Activated T-cell treated with anti-CD3 and anti-CD28 coated beads, Interleukin-2, amount 50 U/mL, for 48 hours (primary cell): ENCODE measurements at places on chromosomes 4 and X.

DNA sequence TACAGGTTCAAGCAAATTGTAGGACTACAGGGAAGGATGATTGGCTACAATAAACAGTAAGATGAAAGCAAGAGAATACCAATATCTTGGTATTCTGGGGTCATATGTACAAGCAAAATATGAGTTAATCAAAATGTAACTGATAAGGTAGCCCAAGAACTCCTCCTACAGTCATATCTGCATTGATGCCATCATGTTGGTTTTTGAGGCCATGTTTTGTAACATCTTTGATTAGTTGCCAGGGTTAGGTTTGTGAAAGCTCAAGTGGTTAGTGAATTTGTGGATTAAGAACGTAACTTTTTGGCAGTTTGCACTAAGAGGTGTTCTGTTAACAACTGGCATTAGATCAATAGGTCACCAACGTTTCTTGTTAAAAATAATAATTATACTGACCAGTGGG is 59.6 kb downstream of the USP9X start:
- DNase-seq = no peak

GRCh38 chr4:87624698-87625097 is 16.4 kb downstream of the DSPP start:
- no peak for DNase-seq

DNA sequence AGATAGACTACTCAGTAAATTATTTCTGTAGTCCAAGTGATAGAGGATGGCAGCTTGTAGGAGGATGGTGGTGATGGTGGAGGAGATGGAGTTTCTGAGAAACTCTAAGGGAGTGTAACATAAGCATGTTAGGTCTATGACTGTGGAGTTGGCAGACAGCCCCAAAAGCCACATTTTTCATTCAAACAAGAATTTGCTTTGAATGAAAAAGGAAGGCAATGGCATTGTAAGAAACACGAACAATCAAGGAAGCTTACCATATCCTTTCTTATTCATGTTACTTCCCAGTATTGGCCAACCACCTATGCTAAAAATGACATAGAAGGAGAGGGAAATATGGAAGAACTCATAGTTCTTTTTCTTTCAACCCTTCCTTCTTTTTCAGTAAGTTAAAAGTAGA is 18.7 kb upstream of the SEC24B start:
- DNase-seq = no peak

- DNase-seq = no peak
Observed at GRCh38 chr4:128830906-128831503, 21.5 kb downstream of the JADE1 start.

DNA sequence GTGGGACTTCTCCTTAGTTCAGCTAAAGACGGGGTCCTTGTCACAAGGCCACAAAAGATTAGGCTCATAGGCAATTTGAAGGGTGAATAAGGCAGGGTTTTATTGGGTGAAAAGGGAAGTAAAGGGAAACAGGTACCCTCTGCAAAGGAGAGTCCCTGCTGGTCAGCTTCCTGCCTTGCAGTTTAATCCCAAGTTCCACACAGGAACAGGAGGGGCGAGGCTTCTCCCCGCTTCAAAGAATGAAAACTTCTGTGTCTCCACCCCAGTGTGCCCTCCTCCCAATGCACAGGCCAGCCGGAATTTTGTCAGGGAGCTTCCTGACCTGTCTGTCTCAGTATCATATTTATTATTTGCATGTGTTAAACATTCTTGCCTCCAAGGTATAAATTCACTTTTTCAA is 37.1 kb downstream of the ITM2A start:
- no peak for DNase-seq

- DNase-seq = peak; percentile 50
Observed at GRCh38 chrX:71107762-71108360, 1.3 kb upstream of the CXorf65 start.

- no peak for DNase-seq
Observed at GRCh38 chr4:185396724-185397385, at the start of gene ANKRD37. Gene ANKRD37 (plus strand): TSS chr4:185396841. CDS start chr4:185396924, 83 bp downstream.

DNA sequence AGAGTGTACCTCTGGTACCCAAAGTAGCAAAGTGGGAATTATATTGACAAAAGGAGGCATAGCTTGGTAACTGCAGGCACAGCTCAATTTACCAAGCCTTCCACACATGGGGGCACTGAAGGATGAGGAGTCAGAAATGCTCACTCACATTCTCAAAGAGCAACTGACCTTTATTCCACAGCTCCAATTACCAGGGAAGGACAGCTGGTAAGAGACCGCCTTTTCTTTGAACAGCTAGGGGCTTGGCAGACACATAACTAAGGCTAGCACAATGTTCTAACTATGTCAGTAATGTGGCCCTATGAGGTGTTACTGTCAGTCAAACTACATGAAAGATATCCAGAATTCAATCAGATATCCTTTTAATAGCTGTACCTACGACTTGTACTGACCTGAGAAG is 20.5 kb upstream of the STS start:
- no peak for DNase-seq

- no peak for DNase-seq
Observed at GRCh38 chr4:21117541-21118180, 417.4 kb downstream of the PACRGL start.

- DNase-seq = no peak
Observed at GRCh38 chr4:36269101-36269500, 12.3 kb upstream of the DTHD1 start.

- no peak for DNase-seq
Observed at GRCh38 chr4:95476121-95476520, 72.7 kb downstream of the UNC5C start.

- no peak for DNase-seq
Observed at GRCh38 chr4:152206646-152207377, 329.1 kb downstream of the FBXW7 start.

DNA sequence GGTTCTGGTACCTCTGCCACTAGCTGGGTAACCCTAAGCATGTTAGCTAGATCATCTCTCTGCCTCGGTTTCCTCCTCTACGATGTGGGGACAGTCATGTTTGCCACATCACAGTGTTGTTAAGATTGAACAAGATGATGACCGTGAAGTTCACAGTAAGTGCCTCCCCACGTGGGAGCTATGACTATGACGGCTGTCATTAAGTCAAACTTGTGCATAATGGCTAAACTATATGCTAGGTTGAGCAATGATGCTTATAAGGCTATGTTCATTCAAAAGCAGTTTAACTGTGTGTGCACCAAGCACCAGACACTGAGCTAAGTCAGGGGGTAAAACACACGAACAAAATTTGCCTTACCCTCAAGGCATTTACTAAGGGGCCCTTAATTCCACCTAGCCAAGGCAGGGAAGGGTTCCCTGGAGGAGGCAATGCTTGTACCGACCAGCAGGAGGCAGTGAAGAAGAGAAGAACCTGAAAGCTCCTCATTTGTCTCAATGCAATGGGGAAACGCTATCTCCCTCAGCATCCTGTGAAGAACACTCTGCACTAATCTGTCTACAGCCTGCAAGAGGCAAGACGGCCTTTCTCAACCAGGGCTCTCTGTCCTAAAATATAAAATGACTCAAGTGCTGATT is 52.9 kb downstream of the MAP7D2 start:
- DNase-seq = peak; percentile 33

DNA sequence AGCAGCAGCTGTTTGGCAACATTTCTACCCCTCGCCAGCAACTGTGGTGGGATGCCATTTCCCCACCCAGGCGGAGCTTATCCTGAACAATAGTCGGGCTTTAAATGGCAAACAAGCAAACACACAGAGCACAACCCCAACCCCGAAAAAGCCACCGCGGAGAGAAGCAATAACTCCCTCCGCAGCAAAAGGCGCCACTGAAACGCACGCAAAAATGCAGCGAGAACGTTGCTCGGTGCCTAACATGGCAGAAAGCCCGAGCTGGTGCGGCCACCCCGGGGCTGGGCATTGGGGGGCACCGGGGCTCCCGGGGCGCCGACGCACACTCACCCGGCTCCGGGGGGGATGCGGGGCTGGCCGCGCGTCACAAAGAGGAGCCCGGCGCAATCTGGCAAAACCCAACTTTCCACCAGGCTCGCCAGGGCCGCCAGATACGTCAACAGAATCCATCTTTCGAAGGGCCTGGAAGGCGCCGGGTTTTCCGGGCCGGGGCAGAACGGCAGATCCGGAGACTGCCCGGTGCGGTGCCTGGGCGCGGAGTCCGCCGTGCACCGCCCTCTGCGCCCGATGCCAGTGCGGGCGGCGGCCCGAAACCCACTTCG is 818 bp downstream of the RAI2 start:
- DNase-seq = no peak

- DNase-seq = no peak
Observed at GRCh38 chr4:174993916-174994315, 75.8 kb downstream of the ADAM29 start.

GRCh38 chrX:139969286-139969685 is 4.0 kb upstream of the CXorf66 start:
- DNase-seq = no peak

GRCh38 chrX:147679356-147680005 is 232.2 kb upstream of the FMR1 start:
- no peak for DNase-seq

- DNase-seq = no peak
Observed at GRCh38 chrX:499870-500364, 113.2 kb upstream of the PPP2R3B start.

DNA sequence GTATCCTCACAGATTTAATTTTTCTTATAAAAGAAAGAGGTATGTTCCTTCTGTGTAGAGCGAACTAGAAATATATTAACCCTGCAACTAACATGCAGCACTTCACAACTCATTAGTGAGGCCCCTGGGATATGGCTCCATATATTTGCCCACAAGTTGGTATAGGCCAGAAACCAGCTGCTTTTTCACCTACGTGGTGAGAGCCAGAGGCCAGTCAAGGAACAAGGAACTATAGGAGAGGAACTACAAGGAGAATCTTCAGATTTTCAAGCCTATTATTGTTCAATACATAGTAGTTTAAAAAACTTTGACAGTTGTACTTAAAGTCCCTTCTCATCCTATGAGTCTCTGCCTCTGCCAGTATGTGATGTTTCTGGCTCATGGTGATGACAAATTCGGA is 205.9 kb downstream of the CBR4 start:
- DNase-seq = no peak

DNA sequence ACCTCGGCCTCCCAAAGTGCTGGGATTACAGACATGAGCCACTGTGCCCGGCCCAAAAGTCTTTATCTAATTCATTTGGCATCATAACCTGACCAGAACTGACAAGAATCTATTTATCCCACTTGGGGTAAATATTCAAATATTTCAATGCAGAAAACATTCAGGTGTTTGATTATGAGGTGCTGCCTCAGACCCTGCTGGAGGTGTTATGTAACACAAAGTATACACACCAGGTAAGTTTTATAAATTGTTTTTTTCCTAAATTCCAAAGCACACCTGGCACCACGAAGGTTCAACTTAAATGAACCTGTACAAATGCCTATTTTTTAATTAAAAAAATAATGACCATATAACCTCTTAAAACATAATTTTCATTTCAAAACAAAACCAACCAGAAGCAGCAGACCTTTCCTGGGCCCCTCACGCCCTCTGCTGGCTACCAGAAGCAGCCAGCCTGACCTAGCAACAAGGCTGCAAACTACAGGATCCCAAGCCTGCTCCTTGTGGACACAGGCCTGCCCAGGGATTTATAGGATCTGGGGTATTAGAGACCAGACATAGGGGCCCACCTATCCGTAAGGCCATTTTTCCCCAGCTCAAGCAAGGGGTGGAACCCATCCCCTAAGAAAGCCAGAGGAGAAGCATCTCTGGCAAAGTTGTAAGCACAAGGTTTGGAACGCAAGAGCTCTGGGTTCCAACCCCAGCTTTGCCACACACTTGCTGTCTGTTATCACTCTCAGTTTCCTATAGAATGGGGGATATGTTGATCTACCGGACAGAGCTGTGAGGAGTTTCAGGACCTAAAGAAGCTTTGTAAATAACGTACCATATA is 11.7 kb downstream of the OTUD5 start:
- peak; percentile 63 for DNase-seq

- no peak for DNase-seq
Observed at GRCh38 chr4:141240259-141240658, 19.6 kb downstream of the ZNF330 start.

- DNase-seq = peak; percentile 75
Observed at GRCh38 chr4:119627267-119628255, 1.0 kb downstream of the PDE5A start.

DNA sequence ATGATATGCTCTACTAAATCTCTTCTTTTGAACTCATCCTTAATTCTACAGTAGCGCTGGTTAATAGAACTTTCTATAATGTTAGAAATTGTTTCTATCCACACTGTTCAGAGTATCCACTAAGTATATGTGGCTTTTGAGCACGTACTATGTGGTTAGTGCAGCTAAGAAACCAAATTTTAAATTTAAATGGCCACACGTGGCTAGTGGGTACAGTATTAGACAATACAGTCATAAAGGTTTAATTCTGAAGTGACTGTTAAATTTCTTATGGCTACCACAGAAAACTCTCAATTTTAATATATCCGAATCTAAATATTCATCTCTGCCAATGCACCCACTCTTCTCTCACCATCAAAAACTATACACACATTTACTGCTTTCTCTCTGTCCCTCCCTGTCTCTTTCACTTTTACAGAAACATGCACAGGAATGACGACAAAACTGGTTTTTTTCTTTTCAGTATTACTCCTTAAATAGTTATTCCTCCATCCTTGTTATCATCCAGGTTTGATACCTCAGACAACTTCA is 583.9 kb downstream of the KCTD8 start:
- DNase-seq = no peak

DNA sequence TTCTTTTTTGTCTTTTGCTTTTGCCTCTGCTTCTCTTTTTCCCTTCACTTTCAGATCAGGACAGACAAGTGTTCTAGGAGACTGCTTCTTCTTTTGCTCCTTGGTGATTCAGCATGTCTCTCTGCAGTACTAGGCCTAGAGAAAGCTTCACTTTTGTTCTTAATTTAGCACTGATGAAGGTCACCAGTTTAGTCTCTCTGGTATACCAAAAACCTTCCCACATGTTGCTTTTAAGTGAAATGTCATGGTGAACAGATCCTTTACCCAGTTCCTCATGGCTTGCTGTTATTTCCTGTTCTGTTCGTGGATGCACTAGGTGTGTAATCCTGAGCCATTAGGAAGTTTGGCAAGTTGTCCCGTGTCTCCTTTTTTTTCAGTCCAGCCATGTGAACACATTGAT is 53.3 kb downstream of the NBDY start:
- no peak for DNase-seq

- no peak for DNase-seq
Observed at GRCh38 chr4:52946855-52947254, 84.7 kb downstream of the RASL11B start.
